NCI-H226 (cell line): ENCODE measurements at places on chromosomes 1 and 21.

- DNase-seq, result no peak
These were observed 6.3 kb upstream of the UBXN10 start for GRCh38 chr1:20179371-20180128.

GRCh38 chr1:119488216-119488615, 18.8 kb upstream of the HSD3B1 start:
- DNase-seq, result no peak

- no peak for DNase-seq
These were observed 86.7 kb upstream of the GNG4 start for GRCh38 chr1:235736263-235736662.

DNA sequence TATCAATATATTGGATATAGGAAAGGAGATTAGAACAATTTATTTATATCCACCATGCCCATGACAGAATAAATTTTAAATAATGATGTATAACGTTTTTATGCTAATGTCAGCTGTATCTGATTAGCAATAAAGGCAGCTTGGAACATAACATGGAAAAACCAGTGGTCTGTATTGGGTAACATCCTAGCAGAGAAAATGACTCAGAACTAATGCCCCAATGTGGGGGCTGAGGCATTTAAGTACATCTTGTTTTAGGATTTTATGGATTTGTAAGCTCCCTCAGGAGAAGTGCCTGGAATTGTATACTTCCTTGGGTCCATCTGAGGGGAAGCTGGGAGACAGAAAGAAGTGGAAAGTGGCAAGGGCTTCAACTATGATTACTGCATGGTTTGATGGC, 82.3 kb downstream of the HMCN1 start:
- DNase-seq, result no peak

DNA sequence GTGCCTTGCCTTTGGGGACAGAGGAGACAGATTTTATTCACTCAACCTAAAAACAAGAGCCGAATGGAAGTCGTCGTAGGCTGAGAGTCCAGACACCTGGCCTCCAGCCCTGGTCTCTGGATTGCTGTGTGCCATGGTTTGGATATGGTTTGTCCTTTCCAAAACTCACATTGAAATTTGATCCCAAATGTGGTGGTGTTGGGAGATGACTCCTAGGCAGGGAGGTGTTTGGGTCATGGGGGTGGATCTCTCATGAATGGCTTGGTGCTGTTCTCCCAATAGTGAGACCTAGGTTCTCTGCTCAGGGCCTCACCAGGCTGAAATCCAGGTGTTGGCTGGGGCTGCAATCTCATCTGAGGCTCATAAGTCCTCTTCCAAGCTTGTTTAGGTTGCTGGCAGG, 75.5 kb downstream of the FOXD2 start:
- no peak for DNase-seq

- no peak for DNase-seq
These were observed 34.4 kb downstream of the ALPL start for GRCh38 chr1:21543598-21543997.

- peak; percentile 4 for DNase-seq
These were observed 48.6 kb upstream of the COL11A1 start for GRCh38 chr1:103156966-103157365.

DNA sequence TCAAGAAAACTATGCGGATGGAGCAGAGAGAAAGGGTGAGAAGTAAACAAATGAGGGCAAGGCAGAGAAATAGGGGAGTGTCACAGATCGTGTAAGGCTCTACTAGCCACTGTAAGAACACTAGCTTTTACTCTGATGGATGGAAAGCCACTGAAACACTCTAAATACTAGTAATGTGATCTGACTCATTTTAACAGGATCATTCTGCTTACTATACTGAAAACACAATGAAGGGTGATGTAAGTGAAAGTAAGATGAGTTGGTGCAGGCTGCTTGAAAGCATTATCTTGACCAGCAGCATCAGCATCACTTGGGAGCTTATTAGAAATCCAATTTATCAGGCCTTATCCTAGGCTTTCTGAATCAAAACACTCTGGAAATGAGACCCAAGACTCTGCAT, 32.7 kb downstream of the TUT4 start:
- no peak for DNase-seq

GRCh38 chr21:41098481-41099042, 69.4 kb upstream of the BACE2 start:
- no peak for DNase-seq

GRCh38 chr1:15430787-15431570, 7.3 kb upstream of the CTRC start:
- peak; percentile 16 for DNase-seq

DNA sequence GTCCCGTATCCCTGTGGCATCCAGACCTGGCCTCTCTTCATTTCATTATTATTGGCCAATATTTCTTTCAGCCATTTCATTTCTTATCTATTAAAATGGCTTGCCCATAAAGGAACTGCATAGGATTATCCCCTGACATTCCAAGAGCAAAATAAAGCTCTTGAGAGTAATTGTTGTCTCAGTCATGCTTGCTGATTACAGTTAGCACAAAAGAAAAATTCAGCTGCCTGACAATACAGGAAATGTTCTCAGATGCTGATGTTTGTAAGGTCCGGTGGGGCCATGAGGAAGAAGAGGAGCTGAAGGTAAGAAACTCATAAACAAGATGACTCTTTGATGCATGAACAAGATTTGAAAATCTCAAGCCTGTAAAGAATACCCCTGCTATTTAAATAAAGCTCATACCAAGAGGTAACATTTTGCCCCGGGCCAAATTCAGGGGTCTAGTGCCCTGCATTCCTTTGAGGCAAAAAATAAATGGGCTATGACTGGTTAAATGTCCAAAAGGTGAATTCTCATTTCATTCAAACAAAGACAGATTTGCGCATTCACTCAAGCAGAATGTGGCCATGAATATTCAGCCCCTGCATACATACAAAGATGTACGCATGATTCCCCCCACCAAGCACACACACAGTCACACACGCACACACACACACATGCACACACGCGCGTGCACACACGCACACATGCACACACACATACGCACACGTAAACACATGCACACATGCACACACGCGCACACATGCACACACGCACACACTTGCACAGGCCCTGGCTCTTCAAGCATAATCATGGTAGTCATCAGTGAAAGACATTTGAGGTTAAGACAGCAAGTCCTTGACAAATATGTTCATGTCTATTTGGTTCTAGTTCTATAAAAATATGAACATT, 44.8 kb downstream of the KCNJ15 start:
- no peak for DNase-seq

DNA sequence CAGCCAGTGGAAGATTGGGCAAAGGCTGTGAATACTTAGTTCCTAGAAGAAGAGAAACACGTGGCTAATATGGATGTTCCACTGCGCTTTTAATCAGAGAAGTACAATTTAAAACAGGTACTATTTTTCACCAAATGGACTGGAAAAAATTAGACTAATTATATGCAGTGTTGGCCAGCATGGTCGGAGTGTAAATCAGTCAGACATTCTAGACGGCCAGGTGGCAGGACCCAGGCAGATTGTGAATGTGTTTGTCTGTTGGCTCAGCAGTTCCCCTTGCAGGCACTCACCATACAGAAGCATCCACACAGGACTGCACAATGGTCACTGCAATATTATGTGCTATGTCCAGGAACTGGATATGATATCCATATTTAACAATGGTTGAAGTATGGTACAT, 23.9 kb upstream of the SLC25A34 start:
- DNase-seq, result no peak
